ENCODE measurements at places on chromosomes 5 and 9.
A peak's percentile ranks its signal among the peaks of the same experiment; 100 is the strongest.

DNA sequence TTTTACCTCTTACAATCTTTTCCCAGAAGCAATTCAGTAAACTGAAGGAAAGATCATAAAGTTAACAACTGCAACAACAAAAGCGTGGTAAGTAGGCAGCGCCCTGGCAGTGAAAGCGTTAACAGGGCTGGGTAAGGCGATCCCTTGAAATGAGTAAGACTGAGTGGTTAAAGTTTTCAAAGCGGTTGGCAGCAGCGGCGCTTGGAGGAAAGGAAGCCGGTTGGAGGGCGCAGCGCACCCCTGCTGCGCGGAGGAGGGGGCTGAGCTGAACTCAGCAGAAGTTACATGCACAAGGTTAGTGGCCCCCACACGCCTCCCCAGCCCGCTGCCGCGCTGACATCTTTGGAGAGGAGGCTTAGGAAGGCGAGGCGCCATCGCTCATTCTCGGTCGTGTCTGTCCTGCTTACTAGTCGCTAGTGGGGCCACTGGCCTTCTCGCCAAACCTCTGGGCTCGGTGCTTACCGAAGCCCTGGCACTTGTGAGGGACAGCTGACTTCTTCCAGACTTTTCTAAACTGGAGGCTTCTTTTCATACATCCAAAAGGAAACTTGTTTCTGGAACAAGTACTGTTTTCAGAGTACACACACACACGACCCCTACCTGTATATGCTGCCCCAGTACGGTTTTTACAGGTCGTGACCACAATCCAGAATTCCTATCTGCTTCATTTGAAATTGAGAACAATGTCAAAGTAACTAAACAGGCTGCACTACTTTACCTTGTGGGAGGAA is at the start of gene SH3RF2:
Gene SH3RF2, plus strand, starts transcription at position 178 of the 731 bp plus-strand sequence. CDS start 1,351 bp downstream, outside the sequence.
- peak; percentile 75 for ATAC-seq
- H3K4me3 ChIP-seq, result peak within 1 kb of the TSS; percentile 49
- H3K36me3 ChIP-seq, result no peaks in the 10 kb centered on the region
- H3K4me1 ChIP-seq, result no peaks in the 10 kb centered on the region
- H3K27me3 ChIP-seq, result no peaks in the 10 kb centered on the region
- H3K27ac ChIP-seq, result peak within 1 kb of the TSS; percentile 34

DNA sequence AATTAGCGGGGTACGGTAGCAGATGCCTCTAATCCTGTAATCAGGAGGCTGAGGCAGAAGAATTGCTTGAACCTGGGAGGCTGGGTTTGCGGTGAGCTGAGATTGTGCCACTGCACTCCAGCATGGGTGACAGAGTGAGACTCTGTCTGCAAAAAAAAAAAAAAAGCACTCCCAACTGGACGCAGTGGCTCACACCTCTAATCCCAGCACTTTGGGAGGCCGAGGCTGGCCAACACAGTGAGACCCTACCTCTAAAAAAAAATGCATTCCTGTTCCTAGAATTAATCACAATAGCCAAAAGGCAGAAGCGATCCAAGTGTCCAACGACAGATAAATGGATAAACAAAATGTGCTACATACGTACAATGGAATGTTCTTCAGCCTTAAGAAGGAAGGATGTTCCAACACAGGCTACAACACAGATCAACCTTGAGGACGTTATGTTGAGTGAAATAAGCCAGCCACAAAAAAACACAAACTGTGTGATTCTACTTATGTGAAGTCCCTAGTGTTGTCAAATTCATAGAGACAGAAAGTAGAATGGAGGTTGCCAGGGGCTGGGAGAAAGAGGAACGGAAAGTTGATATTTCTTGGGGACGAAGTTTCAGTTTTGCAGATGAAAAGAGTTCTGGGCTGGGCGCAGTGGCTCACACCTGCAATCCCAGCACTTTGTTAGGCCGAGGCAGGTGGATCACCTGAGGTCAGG is 13.8 kb downstream of the FAM78A start:
- H3K4me1 ChIP-seq, result no peaks in the 10 kb centered on the region
- H3K4me3 ChIP-seq, result no peak overlapping the region
- peaks cover 26% of the 10 kb centered on the region for H3K36me3 ChIP-seq
- H3K27me3 ChIP-seq, result no peaks in the 10 kb centered on the region
- no peak overlapping the region for H3K27ac ChIP-seq

GRCh38 chr9:74770508-74771261 is 117.0 kb downstream of the TRPM6 start:
- ATAC-seq, result no peak
- H3K27me3 ChIP-seq, result peaks cover 28% of the 10 kb centered on the region
- no peaks in the 10 kb centered on the region for H3K4me1 ChIP-seq
- no peak overlapping the region for H3K27ac ChIP-seq
- H3K36me3 ChIP-seq, result no peaks in the 10 kb centered on the region

DNA sequence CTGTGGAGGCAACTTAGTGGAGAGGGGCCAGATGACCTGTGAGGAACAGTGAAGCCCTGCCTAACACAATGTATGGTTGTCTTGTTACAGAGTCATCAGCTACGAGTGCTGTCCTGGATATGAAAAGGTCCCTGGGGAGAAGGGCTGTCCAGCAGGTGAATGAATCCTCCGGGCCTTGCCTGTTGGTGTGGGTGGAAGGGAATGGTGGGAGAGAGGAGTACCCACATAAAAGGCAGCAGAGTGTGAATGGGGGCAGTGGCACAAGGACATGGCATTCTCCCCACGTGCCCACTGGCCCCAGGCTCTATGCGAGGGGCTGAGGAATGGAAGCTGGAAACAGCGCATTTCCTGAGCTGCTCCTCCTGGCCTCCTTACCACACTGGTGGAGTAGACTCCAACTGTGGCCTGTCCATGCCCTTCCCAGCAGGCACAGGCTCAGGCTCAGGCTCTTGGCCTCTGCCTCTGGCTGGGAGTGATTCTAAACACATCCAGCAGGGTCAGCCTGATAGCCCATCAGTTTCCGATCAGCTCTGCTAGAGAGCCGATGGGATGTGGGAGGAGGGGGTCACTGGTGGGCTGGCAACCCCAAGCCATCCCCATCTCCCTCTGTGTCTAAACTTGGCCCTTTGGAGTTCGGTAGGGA is 15.3 kb downstream of the TGFBI start:
- H3K36me3 ChIP-seq, result no peaks in the 10 kb centered on the region
- no peak overlapping the region for H3K27ac ChIP-seq
- H3K4me3 ChIP-seq, result no peak overlapping the region
